ENCODE measurements at places on chromosomes 1 and 21. TPM values are rescaled to one million over a fixed set of nuclear protein-coding genes. Genes with fewer than 3 reads are reported as not detected.

Gene PAPPA2
- total RNA-seq = not detected

Gene PDC
- not detected for total RNA-seq

DNA sequence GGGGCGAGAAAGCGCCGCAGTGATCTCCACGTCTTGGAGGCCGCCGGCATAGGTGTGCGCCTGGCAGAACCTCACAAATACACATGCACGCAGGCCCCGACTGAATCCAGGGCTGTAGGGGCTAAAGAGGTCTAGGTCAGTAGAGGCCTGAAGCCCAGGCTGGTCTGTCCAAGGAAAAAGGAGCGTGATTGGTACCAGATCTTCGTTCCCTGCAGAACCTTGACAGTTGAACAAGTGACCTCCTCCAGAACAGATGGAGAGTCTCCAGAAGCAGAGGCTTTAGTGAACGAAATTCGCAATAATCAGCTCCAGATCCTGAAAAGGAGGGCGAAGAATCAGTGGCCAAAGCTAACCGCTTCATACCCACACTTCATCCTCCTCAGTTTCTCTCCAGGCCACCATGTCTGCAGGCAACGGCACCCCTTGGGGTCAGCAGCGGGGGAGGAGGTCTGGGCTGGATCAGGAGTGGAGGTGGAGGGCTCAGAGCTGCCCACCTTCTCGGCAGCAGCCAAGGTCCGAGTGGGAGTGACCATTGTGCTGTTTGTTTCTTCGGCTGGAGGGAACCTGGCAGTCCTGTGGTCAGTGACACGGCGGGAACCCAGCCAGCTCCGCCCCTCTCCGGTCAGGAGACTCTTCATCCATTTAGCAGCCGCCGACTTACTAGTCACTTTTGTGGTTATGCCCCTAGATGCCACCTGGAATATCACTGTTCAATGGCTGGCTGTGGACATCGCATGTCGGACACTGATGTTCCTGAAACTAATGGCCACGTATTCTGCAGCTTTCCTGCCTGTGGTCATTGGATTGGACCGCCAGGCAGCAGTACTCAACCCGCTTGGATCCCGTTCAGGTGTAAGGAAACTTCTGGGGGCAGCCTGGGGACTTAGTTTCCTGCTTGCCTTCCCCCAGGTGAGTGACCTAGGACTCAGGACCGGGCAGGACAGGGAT lies 749 bp upstream of the PEX11B start:
- DNase-seq = peak; percentile 13

GRCh38 chr1:235275836-235276235 lies 52.1 kb downstream of the ARID4B start:
- DNase-seq = no peak

Gene CD1B
- not detected for total RNA-seq

Gene VHLL
- not detected for total RNA-seq

- DNase-seq = no peak
Measured at GRCh38 chr1:209895709-209896108, 42.3 kb upstream of the SYT14 start.

DNA sequence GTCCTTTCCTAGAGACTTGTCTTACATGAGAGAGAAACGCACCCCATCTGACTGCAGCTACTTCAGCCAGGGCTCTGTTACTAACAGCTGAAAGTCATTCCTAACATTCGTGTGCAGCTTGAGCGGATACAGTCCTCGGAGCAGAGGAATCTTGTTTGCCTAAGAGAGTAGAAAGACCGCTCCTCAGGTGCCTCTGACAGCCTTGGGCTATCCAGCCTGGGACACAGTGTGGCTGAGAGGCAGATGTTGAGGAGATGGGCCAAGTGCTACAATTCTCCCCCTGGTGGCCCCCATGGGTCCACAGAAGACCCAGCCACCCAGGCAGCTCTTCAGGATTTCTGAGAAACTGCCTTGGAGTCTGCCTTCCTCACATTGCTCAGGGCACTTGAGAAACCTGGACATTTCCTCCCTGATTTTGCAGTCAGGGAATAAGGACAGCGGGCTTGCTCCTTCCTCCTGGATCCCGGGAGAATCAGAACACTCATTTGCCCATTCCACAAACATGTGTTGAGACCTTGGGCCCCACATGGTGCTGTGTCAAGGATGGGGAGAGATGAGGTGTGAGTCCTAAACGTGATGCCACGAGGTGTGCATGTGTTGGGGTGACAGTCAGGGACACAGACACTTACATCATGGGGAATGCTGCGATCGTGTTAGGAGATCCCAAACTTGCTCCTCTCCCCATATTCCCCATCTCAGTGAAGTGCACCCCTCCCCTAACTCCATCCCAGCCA lies 13.1 kb downstream of the TRIM62 start:
- no peak for DNase-seq

Gene CD84
- 14.9 TPM for total RNA-seq

GRCh38 chr1:110155878-110156522 lies 5.7 kb downstream of the SLC6A17 start:
- peak; percentile 32 for DNase-seq

Gene FMO5
- 0.09 TPM for total RNA-seq

GRCh38 chr1:154821083-154821482 lies 49.0 kb downstream of the KCNN3 start:
- DNase-seq = no peak

Gene DNAH14
- 0.32 TPM for total RNA-seq

- no peak for DNase-seq
Measured at GRCh38 chr1:205109711-205110110, 12.1 kb downstream of the RBBP5 start.

GRCh38 chr1:98179151-98179773 lies 258.4 kb upstream of the DPYD start:
- no peak for DNase-seq

Gene COL16A1
- total RNA-seq = not detected

DNA sequence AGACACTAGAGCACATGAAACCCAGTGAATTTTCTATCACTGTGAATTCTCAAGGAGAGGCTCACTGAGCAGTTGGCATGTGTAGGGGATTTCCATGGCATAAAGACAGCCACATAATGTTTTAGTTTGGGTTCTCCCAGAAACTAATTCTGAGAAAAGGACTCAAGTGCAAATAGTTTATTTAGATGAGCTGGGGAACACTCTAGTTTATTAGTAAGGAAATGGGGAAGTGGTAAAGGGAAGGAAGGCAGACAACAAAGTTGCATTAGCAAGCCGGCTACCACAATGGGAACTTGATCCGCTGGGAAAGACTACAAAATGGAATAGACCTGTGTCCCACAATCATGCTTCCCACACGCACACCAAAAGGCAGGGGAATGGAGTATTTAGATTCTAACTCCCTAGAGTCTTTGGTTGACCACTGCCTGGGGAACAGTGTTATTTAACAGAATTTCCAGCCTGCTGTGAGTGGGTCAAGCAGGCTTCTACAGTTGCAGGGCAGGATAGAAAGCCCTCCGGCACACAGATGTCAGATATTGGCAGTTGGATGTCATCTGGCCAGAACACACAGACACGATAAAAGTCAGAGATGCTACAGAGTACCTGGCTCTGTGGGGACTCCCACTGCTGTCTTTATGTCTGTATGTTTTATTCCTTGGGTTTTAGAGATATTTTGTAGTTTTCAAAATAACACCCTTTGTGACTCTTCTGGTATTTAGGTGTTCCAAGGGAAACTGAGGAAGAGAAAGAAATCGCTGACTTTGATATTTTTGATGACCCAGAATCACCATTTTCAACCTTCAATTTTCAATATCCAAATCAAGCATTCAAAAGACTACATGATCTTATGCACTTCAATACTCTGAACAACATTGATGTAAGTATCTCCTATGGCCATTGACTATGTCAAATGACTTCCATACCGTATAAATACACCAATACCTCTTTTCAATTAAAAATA lies 150.1 kb downstream of the PLA2G4A start:
- no peak for DNase-seq

DNA sequence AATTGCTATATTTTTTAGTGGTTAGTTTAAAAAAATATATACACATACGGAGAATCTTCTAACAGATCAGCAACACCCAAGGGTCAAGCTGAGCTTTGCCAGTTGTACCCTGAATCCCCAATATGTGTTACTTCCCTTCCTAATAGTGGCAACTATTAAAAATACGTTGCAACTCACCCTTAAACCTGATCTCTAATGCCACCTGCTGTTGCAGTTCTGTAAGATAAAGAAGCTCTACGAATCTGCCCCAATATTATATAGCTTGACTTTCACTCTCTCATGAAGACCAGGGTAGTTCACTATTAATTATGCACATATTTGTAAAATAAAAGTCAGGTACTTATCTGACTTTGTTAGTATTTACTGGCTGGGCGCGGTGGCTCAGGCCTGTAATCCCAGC lies 58.4 kb downstream of the ASH1L start:
- no peak for DNase-seq

DNA sequence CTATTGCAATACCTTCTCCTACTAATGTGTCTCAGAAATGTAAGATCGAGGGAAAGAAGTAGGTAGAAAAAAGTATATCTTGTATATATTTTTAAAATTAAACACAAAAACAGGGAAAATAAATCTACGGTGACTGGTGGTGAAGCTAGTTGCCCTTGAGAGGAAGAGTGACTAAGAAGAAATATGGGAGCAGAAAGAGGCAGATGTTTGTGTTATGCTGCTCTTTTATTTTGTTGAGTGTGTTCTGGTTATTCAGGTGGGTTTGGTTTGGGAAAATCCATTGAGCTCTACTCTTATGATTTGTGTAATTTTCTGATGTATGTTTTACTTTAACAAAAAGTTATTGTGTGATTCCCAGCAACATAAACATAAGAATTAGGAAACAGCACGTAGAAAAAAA lies 444.9 kb upstream of the B3GALT2 start:
- DNase-seq = no peak

GRCh38 chr1:10941891-10942541 lies 70.4 kb upstream of the TARDBP start:
- peak; percentile 40 for DNase-seq

DNA sequence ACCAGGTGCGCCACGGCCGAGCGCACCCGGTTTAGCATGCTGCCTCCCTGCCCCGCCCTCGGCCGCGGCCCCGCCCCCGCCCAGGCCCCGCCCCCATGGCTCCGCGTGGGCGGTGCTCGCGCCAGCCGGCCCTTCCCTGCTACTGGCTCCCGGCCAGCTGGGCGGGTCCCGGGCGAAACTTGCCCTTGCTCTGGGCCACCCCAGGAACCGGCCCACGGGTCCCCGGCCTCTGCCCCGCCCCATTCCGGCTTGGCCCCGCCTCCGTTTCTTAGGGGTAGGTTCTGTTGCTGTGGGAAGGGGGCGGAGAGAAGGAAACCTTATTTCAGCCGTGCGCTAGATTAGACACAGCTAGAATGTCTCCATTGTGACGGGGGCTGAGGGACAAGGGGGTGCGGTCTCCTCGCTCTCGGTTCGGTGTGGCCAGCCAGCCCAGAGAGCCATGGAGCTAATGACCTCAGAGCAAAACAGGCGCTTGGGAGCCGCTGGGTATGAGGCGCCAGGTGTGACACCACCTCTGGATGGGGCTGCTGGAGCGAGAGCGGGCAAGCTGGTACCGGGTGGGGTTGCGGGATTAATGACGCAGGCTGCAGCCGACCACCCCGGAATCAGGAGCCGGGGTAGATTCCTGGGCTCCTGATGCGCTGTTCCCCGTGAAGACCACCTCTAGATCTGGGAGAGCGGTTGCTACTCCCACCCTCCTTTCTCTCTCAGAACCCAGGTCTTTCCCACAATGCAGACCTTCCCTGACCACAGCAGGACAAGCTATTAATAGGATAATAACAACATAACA lies at the start of gene PPM1J:
Gene PPM1J, minus strand, starts transcription at position 69 of the 790 bp plus-strand sequence. Its CDS starts 31 bp downstream, at position 38.
- DNase-seq = peak; percentile 97

DNA sequence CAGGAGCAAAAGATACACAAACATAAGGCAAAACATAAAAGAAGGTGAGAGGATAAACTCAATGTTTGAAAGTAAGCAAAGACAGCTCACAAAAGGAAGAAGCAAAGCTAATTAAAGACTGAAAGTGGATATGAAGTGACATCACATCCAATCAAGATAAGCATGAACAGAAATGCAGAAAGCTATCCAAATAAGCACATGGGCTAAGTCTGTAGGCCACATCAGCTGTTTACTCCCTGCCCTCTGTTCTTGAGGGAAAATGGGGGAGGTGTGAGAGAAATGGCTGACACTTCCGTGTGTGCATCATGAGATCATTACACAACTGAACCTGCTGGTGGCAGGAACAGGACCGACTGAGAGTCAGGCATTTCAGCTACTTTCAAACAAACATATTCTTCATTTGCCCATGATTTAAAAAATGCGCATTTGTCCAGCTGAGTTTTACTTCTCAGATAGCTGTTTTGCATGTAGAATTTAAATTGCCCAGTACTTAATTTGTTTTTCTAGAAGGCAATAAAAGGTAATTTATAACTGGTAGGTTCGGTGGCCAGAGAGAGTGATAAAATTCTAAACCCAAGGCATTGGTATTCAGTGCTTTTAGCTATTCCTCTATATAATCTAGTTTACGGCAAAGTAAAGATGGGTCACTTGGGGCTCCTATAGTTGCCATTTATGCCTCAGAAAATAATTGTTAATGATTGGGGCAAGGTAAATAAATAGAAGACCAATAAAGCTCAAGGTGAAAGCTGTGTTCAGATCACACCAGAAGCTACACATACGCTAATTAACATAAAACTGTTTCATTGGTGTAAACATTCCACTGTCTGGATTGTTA lies 27.2 kb upstream of the MAN1A2 start:
- no peak for DNase-seq

Gene PCSK9
- 0.05 TPM for total RNA-seq

- no peak for DNase-seq
Measured at GRCh38 chr1:19596065-19596713, 47.9 kb upstream of the NBL1 start.

- no peak for DNase-seq
Measured at GRCh38 chr1:116919802-116920201, 10.1 kb downstream of the PTGFRN start.

Gene RNF186
- total RNA-seq = not detected

DNA sequence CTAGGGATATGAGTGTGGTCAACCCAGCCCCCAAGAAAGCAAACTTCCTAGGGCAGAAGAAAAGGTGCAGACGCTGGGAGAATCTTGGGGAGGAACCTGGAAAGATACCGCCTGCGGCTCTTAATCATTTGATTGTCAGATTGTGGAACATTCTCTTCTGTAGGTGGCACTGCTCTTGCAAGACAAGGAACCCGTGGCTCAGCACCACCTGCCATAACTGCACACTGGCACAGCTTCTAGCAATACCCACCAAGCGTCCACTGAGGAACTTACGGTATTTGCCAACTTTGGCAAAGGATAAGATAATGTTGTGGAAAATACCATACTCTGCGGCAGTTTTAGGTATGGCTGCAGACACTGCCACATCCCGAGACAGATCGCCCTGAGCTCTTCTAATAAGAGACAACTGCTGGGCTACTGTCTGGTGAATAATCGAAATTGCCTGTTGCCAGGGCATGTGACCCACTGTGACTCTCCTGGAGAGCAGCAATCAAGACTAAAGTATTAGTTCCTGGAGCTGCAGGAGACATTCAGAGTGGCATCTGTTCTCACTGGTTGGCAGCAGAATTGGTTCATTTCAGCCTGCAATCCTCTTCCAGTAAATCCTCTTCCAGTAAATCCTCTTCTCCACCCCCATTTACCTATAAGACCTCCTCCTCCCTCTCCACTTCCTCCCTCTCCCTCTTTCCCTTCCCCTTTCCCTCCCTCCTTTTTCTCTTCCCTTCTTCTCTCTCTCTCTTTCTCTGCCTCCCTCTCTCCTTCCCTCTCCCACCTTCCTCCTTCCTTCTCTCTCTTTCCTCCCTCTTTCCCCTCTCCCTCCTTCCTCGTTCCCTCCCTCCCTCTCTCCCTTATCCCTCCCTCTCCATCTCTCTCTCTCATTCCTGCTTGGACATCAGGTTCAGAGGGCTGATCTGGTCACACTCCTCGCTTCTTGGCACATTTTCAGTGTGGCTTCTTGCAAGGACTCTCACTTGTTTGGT lies 49.7 kb upstream of the B3GALT5 start:
- DNase-seq = no peak

Gene SSBP3
- 84.4 TPM for total RNA-seq

Gene TSPEAR
- not detected for total RNA-seq

GRCh38 chr1:18398791-18399530 lies 81.8 kb upstream of the KLHDC7A start:
- no peak for DNase-seq

Data from activated T-helper 2 cell treated with anti-CD3 and anti-CD28 coated beads, Interferon-gamma antibody, Interleukin-2, Interleukin-4, amounts not matched to agents 10 μg/mL and 5 μg/mL and 100 μg/mL, durations not matched to agents 14 hours and 24 hours and 36 hours (primary cell).